Progenitor cell of endocrine pancreas (in vitro differentiated cells): ENCODE measurements at places on chromosomes 6 and 20.

GRCh38 chr20:61443443-61444126, 191.5 kb downstream of the CDH4 start:
- DNase-seq: no peak

DNA sequence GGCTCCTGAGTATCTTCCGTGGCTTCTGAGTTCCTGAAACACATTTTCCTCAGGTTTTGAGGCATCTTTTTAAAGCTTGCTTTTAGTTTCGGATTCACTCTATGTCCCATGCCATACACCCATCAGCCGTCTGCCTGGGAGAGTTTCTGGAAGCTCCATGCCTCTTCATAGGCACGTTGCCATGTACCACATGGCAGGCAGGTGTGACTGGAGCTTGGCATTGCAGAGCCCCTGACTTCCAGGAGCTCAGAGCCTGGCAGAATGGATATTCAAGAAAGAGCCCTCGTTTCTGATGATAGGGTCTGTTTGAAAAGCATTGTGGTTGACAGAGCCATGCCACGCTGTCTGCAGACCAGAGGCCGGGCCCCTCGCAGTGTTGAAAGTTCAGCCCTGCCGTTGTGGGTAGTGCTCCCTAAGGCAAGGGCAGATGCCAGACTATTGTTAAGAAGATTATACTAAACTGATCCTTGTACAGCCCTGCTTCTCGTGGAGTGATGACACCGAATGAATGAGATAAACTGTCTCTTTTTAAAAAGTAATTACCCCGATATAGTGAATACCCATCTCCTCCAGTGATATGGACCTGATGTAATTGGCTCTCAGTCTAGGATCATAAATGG, 100.0 kb downstream of the RPP40 start:
- no peak for DNase-seq

DNA sequence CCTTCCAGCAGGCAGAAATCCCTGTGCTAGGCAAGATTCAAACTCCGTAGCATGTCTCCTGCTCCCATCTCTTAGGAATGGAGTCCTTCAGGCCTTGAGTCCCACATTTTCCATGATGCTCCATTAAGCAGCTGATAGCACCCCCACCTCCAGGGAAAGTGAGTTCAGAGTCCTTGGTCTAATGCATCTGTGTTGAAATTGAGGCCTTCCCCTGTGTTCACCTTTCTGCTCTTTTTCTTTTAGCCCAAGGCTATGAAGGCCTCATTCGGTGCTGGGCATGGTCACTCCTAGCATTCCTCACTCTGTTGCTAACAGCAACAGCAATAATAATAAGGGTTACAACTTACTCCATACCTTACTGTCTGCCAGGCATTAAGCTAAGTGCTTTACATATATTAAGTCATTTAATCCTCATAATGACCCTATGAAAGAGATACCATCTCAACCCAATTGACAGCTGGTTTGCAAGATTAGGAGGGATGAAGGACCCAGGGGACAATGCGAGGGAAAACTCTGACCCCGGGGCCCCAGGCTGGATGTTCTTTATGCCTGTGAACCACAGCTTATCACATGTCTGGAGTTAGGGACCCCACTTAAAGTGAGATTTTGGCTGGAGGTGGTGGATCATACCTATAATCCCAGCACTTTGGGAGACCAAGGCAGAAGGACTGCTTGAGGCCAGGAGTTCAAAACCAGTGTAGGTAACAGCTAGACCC, 17.5 kb upstream of the PANK2 start:
- DNase-seq: no peak

DNA sequence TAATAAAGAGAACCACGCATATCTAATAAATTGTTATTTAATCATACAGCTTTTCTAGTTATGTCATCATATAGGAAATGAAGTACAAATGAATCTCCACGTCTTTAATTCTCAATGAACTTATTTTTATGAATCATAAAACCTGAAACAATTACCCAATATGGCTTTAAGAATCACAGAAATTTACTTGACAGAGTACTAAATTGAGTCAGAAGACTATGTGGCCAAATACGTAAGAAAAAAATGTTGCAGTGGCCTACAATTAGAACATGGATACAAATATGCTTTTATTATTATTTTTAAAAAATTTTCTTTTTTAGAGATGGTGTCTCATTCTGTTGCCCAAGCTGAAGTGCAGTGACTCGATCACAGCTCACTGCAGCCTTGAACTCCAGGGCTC, 584.7 kb upstream of the SLC35B3 start:
- DNase-seq: no peak

DNA sequence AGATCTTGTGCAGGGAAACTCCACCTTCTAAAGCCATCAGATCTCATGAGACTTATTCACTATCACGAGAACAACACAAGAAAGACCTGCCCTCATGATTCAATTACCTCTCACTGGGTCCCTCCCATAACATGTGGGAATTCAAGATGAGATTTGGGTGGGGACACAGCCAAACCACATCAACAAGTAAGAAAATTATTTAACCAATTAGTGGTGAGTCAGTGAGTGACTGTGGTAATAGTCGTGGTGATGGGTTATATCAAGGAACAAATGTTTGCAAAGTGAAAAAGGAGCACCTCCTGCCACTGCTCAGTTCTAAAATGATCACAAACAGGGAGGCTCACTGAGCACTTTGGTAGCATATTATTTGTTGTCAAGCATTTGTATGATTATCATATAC, 20.6 kb downstream of the EPM2A start:
- DNase-seq: no peak

DNA sequence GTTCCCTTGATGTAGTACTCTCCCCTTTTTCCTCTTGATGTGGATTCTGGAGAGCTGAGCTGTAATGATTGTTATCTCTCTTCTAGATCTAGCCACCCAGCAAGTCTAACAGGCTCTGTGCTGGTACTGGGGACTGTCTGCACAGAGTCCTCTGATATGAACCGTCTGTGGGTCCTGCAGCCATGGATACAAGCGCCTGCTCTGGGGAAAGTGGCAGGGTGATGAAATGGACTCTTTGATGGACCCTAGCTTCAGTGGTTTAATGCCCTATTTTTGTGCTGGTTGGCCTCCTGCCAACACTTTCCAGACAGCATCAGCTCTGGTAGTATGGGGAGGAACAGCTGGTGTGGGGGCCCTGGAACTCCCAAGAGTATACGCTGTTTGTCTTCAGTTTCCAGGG, 216.3 kb downstream of the ADGRG6 start:
- no peak for DNase-seq

GRCh38 chr6:155147958-155148663, 115.7 kb upstream of the CLDN20 start:
- no peak for DNase-seq

- DNase-seq: no peak
Measured at GRCh38 chr20:21181028-21181427, 55.1 kb downstream of the KIZ start.

DNA sequence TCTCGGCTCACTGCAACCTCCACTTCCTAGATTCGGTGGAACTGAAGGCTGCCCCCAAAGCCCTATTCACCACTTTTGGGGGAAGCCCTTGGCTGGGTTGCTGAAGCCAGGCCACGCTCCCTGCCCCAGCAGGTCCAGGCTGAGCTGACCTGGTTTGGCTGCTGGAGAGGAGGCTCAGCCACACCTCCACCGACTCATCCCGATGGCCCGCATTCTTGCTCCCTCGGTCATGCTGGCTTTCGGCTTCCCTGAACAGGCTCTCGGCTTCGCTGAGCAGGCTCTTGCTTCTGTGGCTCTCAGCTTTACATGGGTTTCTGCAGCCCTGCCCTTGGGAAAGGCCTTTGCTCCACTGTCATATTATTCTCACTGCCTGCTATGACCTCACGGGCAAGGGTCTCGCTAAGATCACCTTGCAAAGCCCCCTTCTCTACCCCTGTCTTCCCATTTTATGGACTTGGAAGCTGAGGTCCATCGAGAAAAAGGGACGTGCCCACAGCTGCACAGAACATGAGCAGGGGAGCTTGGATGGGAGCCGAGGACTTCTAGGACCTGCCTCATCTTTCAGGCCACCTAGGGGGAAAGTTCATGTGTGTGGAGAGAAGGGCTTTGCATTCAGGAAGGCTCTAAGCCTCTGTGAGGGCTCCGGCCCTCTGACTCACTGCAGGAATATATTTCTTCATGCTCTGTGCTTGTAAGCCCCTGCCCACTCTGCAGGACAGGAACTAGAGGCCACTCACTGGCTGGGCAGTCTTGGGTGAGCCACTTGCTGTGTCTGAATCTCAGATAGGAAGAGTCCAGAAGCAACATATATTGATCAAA, 15.6 kb downstream of the ARHGAP40 start:
- DNase-seq: no peak

GRCh38 chr20:24134930-24135329, 146.4 kb upstream of the GGTLC1 start:
- no peak for DNase-seq

- DNase-seq: no peak
Measured at GRCh38 chr6:14091339-14091978, 26.1 kb upstream of the CD83 start.

GRCh38 chr20:59429396-59429795, 129.0 kb downstream of the EDN3 start:
- DNase-seq: no peak

DNA sequence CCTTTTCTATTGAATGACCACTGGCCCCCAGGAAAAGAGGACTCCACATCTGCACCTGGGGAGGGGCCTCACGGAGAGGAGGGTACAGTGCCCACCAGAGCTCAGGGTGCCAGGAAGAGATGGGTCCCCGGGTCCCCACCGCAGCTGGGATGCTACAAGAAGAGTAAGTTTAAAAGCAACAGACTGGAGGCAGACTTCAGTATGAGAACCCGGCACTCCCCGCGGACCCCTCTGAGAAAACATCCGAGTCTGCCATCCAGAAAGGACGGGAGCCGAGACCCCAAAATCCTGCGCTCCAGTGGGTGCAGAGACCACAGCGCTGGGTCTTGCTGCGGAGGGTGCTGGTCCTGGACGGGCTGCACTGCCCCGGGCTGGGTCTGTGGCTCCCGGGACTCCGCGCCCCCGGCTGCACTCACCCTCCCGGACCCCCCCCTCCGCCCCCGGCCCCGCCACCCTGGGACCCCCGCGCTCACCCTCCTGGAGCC, 350 bp downstream of the HELZ2 start:
- DNase-seq: no peak

DNA sequence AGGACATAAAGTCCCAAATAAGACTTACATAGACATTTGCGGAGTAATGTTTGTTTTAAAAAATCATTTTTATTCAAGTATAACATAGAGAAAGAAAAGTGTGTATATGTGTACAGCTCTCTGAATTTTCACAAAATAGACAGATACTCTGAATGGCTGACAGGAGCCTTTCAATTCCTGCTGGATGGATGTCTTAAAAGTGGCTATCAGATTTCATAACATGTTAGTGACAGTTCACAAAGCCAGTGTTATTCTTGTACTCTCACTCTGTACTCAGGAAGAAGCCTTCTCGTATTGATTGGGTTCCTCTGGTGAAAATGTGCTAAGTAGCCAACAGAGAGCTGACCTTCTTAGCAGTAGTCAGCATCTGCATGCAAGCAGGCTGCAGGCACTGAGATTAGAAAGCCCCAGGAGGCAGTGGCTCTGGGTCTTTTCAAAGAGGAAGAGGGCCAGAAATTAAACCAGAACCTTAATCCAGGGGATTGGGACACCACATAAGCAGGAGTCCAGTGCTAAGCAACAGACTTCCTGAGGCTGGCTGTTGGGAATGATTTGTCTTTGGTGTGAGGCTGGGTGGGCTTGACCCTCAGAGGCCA, 19.7 kb downstream of the SLC17A4 start:
- DNase-seq: no peak

DNA sequence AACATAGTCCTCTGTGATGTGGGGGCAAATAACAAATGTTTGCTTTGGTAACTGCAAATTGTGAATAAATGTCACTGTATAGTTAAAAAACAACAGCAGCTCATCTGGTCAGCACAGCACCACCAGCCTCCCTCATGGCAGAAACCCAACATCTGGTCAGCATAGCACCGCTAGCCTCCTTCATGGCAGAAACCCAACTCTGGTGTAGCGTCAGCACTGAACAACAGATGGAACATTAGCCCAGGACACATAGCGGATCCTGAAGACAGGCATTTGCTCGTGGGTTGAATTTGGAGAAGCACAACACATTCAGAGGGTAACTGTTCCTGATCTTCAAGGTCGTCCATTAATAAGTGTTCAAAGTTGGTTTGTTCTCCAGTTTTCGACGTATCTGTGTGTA, 265.9 kb downstream of the DLL1 start:
- DNase-seq: no peak

DNA sequence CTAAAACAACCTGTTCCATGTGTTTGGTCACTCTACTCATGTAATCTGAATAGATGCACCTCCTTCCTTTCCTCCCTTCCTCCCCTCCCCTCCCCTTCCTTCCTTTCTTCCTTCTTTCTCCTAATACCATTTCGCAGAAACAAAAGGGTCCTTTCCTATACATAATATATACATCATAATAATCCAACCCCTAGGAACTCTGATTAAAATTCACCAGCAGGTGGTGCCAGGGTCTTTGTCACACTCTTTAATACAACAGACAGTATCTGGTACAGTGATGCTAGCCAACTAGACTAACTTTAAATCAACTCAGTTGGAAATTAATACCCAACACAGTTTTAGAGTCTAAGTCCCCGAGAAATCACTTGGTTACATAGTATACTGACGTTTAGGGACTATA, 181.2 kb upstream of the SHLD1 start:
- no peak for DNase-seq

DNA sequence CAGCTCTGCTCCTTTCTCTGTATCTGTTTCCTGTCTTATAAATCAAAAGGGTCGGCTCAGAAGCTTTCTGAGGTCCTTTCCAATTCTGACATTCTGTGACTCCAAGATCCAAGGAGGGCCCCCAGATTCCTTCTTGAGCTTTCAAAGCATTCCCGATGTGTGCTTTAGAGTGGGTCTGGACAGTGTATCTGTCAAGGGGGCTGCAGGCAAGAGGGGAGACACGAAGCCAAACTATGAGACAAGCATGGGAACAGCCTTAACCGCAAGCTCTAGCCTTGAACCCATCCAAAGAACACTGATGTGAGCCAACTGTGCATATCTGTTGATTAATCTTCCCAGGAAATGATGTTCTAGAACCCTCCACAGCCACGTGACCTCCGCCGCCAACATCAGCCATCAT, 73.8 kb downstream of the TSHZ2 start:
- no peak for DNase-seq

DNA sequence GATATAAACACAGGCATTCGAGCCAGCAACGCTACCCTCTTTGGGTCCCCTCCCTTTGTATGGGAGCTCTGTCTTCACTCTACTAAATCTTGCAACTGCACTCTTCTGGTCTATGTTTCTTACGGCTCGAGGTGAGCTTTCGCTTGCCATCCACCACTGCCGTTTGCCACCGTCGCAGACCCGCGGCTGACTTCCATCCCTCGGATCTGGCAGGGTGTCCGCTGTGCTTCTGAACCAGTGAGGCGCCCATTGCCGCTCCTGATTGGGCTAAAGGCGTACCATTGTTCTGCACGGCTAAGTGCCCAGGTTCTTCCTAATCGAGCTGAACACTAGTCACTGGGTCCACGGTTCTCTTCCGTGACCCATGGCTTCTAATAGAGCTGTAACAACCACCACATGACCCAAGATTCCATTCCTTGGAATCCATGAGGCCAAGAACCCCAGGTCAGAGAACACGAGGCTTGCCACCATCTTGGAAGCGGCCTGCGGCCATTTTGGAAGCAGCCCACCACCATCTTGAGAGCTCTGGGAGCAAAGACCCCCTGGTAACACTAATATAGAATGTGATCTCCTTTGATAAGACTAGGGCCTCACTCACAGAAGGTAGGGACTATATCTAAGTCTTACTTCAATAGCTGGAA, 973 bp downstream of the UBD start:
- no peak for DNase-seq
